ENCODE measurements at places on chromosomes 13 and 19.
A peak's percentile ranks its signal among the peaks of the same experiment; 100 is the strongest.

- no peak for DNase-seq
Observed at GRCh38 chr13:98512774-98513665, 63.9 kb downstream of the STK24 start.

DNA sequence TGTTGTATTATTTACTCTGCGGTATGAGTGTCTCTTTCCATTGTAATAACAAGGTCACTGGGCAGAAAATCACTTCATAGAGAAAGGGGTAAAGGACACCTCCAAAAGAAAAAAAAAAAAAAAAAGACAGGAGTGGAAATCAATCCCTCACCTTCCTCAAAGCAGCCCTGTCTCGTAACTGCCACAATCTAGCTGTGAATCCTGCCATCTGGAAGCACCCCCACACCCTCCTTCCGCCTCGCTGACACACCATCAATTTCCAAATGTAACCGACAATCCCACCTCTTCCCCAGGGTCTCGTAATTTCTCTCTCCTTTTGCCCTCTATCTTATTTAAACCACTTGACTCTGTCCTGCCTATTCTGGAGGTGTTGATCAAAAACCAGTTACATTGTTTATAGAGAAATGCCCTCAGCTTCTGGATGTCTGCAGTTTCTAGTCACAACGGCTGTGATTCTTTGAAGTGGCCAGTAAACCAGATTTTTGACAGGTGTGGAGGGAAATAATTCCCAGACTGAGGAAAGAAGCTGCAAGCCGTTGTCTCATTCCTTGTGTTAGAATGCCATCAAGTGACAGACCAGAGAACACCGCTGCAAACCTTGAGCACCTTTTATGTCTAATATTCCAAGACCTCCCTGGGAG is 9.1 kb upstream of the POP4 start:
- DNase-seq: no peak

GRCh38 chr19:13848798-13849676 is 27.9 kb upstream of the NANOS3 start:
- DNase-seq: no peak

DNA sequence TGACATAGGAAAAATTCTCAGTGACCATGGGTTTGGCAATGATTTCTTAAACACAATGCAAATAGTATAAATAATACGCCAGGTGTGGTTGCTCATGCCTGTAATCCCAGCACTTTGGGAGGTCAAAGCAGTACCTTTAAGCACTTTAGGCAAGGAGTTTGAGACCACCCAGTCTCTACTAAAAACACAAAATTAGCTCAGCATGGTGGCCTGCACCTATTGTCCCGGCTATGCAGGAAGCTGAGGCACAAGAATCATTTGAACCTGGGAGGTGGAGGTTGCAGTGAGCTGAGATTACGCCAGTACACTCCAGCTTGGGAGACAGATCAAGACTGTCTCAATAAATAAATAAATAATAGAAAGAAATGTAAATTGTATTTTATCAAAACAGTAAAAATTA is 356.5 kb upstream of the SLITRK6 start:
- DNase-seq: no peak

GRCh38 chr13:48561466-48562235 is 28.8 kb upstream of the RCBTB2 start:
- no peak for DNase-seq

DNA sequence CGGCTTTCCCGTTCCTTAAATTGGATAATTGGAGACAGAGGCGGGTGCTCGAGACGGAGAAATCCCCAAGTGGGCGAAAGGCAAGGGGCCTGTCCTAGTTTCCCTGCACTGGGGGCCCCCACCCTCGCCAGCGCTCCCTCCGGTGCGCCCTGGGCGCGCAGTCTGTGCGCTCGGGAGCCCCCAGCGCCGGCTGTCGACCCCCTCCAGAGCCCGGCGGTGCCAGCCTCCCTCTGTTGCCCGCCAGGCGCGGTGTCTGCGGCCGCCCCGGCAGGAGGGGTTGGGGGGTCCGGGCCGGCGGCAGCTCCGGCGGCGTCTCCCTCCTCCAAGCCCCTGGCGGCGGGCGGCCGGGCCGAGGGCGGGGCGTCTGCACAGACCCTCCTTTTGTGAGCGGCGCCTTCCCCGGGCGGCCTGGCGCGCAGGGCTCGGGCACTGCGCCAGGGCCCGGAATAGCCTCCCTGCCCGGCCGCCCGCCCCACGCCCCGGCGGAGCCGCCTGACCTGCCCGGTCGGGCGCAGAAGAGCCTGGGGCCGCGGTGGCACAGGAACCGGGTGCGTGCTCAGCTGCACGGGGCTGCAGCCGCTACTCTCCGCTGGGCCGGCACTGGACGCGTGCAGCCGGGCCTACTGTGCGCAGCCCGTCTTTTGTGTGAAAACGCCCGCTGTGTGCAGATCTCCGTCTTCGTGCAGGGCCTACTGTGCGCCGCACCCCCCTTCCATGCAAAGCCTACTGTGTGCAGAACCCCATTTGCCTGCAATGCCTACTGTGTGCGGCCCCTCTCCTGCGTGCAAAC is 13.2 kb downstream of the GADD45B start:
- DNase-seq: no peak

DNA sequence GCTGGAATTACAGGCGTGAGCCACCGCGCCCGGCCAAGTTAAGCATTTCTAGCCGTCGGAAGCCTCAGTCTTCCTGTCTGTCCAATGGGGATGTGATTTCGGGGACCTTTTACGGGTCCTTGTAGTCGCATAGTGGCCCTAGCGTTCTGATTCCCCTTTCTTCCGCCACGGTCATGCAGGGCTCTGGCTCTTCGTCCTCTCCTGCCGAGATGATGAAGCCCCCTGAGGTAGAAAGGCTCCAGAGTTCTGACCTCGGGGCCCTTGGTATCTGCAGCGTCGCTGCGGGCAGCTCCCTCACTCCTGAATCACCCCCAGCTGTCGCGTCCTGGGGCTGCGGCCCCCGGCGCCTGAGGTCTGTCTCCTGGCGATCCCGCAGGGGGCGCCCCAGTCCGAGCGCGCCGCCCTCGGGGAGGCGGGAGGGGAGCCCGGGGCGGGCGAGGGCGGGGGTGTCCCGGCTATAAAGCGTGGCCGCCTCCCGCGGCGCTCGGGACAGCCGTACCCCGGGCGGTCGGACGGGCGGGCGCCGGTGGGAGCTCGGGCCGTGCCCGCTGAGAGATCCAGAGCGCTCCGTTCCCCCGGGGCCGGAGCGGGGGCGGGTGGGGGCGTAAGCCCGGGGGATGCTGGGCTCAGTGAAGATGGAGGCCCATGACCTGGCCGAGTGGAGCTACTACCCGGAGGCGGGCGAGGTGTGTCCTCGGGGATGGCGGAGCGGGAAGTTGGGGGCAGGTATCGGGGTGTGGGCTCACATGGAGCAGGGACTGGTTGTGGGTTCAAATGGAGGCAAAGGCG is at the start of gene FOXA3:
FOXA3 (plus strand) TSS at position 487 of the 789 bp plus-strand sequence; CDS start at position 618, 131 bp downstream.
- no peak for DNase-seq

DNA sequence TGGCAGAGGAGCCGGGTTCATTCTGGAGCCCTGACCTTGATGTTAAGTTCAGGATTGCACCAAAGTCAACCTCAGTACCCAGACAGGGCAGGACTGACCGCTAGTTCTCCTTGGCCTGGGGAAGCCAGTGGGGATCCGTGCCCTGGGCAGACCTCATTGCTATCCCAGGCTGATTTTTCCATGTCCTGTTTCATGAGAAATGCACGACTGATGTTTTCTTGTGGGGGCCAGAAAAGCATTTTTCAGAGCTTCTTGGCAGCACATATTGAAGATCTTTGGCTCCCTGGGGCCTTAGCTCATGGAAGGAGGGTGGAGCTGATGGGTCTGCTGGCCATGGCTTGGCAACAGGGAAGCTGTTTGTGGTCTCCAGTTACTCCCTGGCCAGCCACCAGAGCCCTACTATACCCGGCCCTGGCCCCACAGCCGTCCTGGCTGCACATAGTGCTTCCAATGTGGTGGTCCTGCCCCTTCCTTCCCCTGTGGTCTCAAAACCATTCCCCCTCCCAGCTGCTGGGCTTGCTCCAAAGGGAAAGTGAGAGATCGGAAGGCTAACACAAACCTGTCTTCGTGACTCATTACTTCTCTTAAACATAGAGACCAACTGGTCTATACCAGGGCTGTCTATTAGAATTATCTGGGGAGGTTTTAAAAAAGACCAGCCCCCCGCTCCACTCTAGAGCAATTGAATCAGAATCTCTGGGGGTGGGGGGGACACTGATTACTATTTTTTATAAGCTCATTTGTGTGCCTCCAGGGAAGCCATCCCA is 11.2 kb downstream of the IL17D start:
- DNase-seq: no peak

- no peak for DNase-seq
Observed at GRCh38 chr19:29841559-29842367, 30.0 kb downstream of the CCNE1 start.

GRCh38 chr19:16876904-16877361 is 11.9 kb upstream of the F2RL3 start:
- no peak for DNase-seq

GRCh38 chr13:111846391-111847159 is 220.4 kb upstream of the SOX1 start:
- DNase-seq: no peak

- DNase-seq: no peak
Observed at GRCh38 chr13:24747248-24748060, 16.5 kb upstream of the RNF17 start.

GRCh38 chr13:112747256-112747655 is 57.4 kb downstream of the ATP11A start:
- DNase-seq: no peak

DNA sequence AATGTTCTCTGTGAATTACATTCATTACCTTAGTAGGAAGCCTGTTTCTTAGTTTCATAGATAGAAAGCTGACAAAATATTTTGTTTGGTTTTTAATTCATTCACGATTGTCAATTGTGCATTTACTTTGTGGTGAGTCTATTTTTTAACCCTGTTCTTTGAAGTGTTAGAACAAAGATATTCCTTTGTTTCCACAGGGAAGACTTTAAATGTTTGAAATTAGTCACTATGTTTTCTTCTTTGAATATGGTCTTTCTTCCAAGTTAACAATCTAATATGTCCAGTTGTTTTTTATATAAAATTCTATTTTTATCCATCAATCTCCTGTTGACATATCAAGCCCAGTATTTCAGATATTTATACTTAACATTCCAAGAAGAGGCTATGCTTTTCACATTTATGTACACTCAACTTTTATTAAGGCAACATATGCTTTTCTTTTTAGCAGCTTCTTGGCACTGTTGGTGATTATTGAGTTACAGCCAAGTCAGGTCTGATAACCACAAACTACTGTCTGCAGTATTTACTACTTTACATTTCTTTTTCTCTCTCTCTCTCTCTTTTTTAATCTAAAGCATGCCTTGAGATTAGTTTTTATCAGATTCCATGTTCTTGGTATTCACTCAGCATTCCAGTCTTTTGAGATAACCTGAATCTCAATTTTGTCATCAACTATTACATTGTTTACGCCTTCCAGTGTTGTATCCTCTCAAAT is 812.8 kb upstream of the SLC10A2 start:
- DNase-seq: no peak

DNA sequence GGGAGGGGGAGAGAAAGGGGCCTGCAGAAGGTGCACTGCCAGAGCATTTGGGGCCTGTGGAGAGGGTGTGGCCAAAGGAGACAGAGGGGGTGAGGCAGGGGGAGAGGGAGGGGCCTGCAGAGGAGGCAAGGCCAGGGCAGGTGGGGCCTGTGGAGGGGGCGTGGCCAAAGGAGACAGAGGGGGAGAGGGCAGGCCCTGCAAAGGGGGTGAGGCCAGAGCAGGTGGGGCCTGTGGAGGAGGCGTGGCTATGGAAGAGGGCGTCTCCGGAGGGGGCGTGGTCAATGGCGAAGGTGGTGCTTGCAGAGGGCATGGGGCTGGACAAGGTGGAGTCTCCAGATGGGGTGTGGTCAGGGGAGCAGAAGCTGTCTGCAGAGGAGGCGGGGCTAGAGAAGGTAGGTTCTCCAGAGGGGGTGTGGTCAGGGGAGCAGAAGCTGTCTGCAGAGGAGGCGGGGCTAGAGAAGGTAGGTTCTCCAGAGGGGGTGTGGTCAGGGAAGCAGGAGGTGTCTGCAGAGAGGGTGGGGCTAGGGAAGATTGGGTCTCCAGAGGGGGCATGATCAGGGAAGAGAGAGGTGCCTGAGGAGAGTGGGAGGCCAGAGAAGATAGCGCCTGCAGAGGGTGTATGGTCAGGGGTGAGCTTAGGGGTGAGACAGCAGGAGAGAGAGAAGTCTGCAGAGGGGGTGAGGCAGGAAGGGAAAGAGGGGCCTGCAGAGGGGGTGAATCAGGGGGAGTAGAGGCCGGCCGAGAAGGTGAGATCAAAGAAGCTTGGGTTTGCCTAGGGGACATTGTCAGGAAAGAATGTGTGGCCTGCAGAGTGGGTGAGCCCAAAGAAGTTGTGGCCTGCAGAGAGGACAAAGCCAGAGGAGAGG is 3.4 kb downstream of the PRR36 start:
- DNase-seq: peak; percentile 67

GRCh38 chr13:32894589-32895001 is 121.6 kb upstream of the KL start:
- DNase-seq: no peak

GRCh38 chr13:85728811-85729210 is 70.4 kb downstream of the SLITRK6 start:
- DNase-seq: no peak

DNA sequence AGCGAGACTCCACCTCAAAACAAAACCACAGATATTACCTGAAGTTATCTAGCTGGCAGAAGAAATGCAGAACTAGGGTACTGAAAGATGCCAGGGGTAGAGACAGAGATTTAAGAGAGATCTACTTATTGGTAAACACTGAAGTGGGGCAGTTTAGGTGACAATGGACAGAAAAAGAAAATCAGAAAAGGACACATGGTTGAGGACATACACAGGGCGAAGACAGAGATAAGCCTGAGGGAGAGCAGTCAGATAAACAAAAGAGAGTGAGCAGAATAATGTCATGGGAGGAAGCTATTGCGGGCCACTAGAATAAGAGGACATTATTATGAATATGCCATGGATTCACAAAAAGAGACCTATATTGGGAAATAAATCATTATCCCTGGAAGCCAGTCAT is 3.3 kb downstream of the NEK5 start:
- DNase-seq: no peak

- DNase-seq: peak; percentile 63
Observed at GRCh38 chr13:40388617-40389016, 277.8 kb downstream of the FOXO1 start.
